Neural crest cell (in vitro differentiated cells): ENCODE measurements at places on chromosomes 1 and 21.

DNA sequence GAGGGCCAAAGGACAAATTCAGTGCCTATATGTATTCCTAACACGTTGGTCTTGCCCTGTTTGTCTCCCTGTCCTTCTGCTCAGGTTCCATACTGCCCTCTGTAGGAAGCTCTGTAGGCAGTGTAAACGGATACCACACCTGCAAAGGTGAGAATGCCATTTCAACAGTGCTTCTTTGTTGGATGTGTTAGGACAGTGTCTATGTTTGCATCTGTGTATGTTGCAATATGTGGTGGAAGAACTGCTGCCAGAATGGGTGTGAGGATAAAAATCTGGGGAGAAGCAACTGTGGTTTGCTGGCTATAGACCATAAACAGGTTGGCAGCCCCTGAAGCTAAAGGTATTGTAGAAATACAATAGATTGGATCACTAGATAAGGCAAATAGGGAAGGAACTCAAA lies 113.1 kb upstream of the BMP8A start:
- DNase-seq = no peak

- no peak for DNase-seq
Measured at GRCh38 chr1:240802271-240802670, 190.3 kb upstream of the GREM2 start.

DNA sequence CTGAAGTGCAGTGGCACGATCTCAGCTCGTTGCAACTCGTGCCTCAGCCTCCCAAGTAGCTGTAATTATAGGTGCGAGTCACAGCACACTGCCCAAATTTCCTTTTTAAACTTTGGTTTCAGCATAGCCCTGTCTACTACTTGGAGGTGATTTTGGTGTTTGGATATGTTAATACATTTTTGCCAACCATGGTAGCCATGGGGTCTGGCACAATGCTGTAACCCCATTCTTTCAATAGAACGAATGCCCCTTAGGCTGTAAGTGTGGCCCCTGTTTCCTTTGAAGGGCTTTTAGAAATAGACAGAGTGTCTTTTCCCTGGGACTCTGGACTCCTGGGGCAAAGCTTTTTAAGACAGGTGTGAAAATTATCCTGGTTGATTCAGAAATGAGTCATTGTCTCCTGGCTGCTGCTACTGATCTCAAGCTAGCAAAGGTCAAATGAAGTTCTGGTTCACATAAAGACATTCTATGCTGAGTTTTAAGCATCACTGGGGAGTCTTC lies 141.1 kb upstream of the RUNX1 start:
- no peak for DNase-seq

GRCh38 chr1:37628026-37628556 lies 6.6 kb downstream of the RSPO1 start:
- DNase-seq = no peak

DNA sequence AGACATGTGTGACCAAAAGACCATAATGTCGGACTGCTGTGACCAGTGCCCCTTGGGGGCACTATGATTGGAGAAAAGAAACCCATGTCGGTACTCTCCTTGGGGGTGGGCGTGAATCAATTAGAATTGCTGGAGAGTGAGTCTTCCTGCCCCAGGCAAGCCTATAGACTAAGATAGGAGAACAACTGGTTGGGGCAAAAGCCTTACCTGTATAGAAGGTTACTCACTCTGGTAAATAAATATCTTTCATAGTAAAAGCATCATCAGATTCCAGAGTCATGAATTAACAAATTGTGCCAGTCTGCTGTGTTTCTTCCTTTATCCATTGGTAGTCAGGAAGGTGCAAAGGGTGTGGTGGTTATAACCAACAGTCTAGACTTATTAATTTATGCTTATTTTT lies 2.9 kb upstream of the PTGFRN start:
- no peak for DNase-seq

- no peak for DNase-seq
Measured at GRCh38 chr1:200640963-200641401, 20.4 kb upstream of the KIF14 start.

GRCh38 chr1:56872597-56872996 lies 18.0 kb downstream of the C8A start:
- DNase-seq = no peak

- DNase-seq = no peak
Measured at GRCh38 chr1:91725989-91726721, 159.8 kb downstream of the TGFBR3 start.

DNA sequence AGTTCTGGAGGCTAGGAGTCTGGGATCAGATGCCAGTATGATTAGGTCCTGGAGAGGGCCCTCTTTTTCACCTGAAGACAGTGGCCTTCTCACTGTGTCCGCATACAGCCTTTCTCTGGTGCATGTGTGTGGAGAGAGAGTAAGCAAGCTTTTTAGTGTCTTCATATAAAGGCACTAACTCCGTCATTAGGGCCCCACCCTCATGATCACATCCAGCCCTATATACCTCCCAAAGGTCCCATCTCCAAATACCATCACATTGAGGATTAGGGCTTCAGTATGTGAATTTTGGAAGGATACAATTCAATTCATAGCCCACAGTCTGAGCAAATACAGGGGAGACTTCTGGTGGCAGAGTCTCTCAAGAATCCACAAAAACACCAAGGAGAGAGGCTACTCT lies 176.6 kb downstream of the BACH1 start:
- DNase-seq = no peak

DNA sequence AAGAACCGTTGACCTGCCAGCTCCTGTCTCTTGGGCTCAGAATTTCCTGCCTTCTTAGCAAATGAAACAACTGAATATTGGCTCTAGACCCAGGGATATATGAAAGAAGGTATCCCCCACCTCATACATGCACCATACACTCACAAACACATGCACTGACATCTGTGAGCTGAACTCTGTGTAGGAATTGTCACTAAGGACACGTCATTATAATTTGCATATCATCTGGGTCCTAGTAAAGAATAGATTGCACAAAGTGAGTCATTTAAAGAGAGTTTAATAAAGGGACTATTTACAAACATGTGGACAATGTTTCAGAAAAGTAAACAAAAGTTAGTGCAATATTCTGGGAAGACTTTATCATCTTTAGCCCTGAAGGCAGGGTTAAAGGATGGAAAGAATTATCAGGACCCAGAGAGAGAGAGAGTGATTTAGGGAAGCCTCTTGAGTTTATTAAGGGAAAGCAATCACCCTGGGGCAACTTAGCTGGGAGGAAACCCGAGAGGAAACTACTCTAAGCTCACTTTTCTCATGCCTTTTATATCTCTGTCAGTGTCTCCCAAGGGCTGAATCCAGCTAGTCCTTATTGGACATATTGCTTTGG lies 74.1 kb upstream of the PLA2G4A start:
- DNase-seq = no peak

DNA sequence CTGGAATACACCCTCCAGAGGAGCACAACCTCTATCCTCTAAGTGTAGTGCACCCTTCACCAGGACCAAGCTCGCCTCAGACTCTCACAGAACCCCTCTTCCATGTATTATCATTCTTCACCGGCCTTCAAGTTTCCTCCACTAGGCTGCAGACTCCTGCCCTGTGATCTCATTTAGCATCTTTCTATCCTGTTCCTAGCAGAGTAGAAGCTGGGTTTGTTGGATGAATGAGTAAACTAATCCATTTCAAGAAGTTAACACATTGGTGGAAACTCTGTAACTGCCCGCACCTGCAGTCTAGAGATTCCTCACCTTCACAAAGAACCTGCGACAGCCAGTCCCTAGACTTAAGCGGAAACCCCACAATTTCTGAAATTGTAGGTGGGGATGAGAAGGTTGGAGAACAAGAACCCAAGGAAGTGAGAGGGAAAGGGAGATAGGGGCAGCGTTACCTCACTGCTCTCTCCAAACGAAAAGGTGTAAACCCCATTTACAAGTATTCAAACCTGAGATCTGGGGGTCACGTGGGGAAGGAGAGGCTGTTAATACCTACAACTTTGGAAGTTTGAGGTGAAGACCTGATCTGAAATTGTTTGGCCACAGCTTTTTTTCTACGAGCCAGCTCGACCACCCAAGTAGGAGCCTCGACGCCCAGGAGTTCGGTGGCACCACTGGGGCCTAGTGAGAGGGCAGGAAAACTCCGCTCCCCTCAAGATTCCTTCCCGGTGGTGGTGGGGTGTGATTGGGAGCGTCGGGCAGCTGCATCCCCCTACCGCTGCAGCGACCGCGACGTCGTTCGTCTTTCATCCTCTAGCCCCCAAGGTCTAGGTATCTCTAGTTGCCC lies 1.2 kb downstream of the PTPN14 start:
- no peak for DNase-seq

DNA sequence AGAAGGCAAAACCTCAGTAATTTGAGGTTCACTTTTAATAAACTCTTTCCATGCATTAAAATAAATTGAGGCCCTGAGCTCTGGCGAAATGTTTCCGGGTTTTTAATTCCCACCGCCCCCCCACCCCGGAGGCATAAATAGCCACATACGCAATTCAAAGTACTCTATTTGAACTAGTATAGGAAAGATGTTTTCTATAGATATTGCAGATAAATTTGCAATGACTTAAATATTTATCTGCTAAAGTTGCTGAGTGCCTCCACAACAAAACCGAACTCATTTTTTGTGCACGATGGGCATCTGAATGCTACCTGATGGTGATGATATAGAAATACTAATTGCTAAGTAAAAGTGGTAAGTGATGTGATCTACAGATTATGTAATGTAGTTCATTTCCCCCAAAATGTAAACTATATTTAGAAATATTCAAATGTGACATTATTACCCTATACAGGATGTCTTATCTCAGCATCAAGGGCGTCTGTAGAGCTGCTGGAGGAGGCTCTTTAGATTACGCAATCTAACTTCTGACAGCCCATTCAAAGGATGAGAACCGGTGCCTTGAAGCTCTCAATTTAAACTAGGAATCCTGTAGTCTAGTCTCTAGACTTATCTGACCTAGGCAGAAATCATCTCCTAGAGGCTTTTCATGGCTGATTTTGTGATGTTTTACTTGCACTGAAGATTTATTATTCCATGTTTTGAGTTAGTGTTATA lies 8.5 kb downstream of the IRF2BP2 start:
- no peak for DNase-seq

DNA sequence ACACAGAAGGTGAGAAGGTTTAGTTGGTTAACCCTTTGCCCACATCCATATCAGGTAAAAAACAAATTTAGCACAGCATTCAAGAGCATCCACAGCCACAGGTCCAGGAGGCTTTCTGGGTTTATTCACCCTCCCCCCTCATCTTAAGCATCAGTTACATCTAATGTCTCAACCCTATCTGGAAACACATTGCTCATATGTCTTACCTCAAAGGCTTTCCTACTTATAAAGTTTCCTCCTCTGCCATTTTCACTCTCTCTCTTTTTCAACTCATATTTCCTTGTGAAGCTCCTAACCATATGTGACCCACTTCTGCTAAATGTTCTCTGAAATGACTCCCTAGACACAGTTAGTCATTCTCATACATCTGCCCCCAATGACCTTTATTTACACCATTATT lies 47.9 kb upstream of the RUNX1 start:
- DNase-seq = no peak

GRCh38 chr21:29643289-29643688 lies 296.5 kb downstream of the GRIK1 start:
- DNase-seq = no peak

GRCh38 chr1:91282695-91283420 lies 121.8 kb downstream of the HFM1 start:
- peak; percentile 68 for DNase-seq

- DNase-seq = no peak
Measured at GRCh38 chr1:67274623-67275325, 32.9 kb upstream of the IL12RB2 start.

DNA sequence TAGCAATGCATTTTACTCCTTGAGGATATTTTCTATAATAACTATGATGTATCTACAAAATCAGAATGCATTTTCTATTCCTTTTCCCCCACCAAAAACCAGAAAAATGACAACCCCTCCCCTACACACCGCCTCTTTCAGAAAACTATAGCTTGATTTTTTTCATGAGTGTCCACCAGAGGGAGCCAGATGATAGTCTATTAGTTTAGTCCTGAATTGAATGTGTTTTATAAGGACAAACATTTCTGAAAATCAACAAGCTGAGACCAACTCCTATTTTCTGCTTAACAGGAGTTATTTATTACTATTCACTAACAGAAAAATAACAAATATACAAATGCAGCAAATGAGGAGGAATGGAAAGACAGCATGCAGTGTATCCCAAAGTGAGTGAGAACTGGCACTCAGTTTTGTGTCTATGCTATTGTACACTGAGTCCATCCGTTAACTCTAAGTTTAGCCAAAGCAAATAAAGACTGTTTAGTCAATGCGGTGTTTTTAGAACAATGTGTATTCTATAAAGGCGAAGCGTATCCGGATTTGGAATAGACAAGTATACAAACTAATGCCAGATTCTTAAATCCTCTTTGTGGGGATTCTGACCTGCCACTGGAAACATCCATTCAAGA lies 182.6 kb downstream of the VAV3 start:
- peak; percentile 57 for DNase-seq

DNA sequence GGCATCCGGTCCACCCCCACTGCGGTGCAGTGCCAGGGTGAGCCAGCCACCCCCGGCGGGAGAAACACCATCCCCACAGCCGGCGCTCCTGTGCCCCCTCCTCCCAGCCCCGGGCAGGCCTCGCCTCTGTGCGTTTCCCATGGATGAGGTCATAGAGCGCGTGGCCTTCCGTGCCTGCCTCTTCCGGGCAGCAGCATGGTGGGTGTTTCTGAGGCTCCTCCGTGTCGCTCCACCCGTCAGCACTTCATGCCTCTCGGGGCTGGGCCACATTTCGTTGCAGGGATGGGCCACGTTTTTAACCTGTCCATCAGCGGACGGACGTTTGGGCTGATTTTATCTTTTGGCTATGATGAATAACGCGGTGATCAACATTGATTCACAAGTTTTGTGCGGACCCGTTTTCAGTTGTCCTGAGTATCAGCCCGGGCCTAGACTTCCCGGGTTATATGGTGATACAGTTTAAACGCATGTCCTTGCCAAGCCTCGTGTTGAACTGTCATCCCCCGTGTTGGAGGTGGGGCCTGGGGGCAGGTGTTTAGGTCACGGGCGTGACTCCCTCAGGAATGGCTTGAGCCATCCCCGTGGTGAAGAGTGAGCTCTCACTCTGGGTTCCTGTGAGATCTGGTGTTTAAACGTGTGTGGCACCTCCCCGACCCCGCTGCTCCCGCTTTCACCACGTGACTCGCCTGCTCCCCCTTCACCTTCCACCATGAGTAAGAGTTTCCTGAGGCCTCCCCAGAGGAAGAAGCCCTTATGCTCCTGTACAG lies 64.8 kb downstream of the SLX9 start:
- DNase-seq = no peak

GRCh38 chr1:172342584-172343239 lies 77.8 kb upstream of the C1orf105 start:
- no peak for DNase-seq
